Kidney tubule cell (primary cell): ENCODE measurements at places on chromosomes 11 and 22.

- no peak for DNase-seq
Observed at GRCh38 chr11:65411681-65412070, 10.9 kb upstream of the NEAT1 start.

DNA sequence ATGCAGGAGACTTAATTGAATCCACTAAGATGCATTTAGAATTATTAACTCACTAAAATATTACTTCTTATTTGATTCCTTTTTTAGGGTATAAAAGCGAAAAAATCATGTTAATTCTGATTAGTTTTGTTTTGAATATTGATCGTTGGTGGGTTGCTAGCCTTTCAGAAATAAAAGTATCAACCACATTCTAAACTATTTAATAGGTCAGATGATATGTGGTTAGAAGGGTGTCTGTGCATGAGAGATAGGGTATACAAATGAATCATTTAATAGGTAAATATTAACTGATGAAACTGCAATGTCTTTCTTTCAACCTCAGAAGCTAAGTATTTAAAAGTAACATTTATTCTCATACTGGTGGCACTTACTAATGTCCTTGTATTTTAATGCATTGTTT, 515.1 kb downstream of the CNTN5 start:
- peak; percentile 28 for DNase-seq

DNA sequence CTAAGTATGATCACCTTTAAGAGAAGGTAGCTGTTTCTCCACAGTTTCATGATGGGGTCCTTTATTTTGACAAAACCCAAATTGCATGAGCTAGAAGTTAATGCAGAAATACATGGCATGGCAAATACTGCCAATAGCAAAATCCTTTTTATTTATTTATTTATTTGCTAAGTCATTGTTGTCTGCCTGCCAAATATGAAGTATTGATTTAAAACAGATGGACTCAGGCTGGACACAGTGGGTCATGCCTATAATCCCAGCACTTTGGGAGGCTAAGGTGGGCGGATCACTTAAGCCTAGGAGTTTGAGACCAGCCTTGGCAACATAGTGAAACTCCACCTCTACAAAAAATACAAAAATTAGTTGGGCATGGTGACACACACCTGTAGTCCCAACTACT, 52.4 kb downstream of the LARGE2 start:
- DNase-seq, result no peak

DNA sequence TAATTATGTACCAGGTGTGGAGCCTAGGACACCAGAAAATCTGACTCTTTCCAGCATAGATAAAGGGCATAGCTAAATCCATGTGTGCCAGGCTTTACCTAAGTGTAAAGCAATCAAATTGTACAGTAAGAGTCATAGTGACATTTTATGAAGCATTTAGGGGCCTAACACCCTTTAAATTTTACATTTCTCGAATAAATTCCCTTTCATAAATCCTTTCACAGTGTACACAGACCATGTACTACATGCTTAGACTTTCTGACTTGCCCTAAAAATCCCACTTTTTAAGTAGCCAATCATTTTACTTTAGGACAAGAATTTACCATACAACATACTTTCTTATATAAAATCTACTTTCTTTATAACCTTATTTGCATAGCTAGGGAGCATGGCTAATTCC, 727.6 kb upstream of the LUZP2 start:
- no peak for DNase-seq
